ENCODE measurements at places on chromosomes 11 and 22.
A peak's percentile ranks its signal among the peaks of the same experiment; 100 is the strongest.

DNA sequence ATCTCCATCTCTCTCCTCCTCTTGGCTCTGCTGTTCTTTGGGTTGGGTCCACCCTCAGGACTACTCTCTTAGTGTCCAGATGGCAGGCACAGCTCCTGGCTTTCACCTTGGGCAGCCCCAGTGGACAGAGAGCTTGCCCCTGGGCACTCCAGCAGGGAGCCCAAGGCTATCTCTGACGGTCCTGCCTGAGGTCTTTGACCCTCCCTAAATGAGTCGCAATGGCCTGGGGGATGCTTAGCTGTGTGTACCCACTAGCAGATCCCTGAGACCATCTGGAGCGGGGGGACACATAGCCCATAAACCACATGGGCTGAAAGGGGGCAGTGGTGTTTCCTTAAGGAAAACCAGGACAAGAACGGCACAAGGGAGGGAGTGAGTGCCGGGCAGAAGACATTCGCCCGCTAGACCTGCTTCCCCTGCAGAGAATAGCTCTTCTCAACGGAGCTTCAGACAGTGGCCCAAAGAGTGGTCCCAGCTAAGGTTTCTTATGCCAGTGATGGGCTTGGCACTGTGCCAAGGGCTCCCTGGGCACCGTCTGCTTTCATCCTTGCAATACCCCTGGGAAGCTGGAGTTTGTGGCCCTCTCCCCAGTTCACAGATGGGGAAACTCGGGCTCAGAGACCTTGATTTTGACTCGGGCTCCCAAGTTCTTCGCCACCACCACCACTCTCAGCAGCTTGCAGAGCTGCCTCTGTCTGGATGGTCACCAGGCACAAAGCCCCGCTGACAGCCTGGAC lies 53.9 kb upstream of the ANO1 start:
- DNase-seq = no peak

GRCh38 chr11:11491589-11491988 lies 130.2 kb downstream of the GALNT18 start:
- DNase-seq = no peak

- no peak for DNase-seq
Observed at GRCh38 chr11:17887779-17888178, 125.1 kb downstream of the SERGEF start.

DNA sequence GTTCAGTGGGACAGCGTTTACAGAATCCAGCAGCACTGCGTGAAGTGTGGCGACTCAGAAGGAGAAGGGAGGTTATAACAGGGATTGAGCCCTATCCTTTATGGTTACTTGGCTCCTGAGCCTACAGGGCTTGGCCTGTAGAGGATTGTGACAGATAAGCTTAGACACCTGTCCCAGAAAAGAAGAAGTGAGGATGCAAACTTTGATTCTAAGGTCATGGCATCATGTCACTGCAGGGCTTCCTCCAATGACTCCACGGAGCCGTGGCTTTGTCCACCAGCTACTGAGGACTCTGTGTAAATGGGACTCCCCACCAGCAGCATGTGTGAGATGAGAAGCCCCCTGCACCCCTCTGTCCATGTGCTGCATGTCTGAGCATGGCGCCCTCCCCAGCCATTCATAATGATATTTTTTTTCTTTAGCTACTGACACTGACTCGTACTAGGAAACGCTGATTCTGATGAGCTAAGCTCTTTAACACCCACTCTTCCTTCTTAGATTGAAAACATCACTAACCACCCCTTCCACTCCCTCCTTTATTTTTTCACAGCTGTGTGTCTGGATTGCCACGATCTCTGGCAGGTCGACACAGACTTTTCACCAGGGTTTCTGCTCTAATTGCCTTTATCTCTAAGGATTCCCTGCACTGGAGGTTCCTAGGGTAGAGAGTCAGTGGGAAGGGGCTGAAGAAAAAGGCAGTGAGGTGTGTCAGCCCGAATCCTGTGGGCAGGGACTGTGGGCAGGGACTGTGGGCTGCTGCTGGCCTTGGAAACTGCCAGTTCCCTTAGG lies 65.5 kb upstream of the TTC12 start:
- DNase-seq = no peak

- DNase-seq = peak; percentile 77
Observed at GRCh38 chr11:910589-911030, at the start of gene CHID1. Gene CHID1 (minus strand): TSS chr11:910810. CDS start chr11:904816, 5,994 bp downstream.

GRCh38 chr11:23679041-23679440 lies 817.8 kb upstream of the LUZP2 start:
- DNase-seq = no peak

DNA sequence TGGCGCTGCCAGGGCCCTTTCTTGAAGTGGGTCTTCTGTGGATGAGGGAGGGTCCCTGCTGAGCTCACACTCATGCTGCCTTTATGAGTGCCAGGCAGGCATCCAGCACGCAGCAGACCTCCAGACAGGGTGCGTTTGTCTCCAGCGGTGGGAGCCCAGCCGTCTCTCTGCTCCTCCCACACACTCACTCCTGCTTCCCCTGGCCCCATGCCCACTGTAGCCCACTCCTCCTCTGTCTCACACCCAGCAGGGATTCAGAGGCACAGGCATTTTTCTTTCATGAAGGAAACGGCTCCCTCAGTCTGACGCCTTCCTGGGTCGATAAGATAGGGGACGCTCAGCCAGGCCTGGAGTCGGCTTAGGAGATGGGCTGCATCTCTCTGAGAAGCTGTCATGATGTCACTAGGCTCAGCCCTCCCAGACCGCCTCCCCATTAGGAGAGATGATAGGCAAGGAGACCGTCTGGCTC lies 183.9 kb upstream of the NCAM1 start:
- no peak for DNase-seq

DNA sequence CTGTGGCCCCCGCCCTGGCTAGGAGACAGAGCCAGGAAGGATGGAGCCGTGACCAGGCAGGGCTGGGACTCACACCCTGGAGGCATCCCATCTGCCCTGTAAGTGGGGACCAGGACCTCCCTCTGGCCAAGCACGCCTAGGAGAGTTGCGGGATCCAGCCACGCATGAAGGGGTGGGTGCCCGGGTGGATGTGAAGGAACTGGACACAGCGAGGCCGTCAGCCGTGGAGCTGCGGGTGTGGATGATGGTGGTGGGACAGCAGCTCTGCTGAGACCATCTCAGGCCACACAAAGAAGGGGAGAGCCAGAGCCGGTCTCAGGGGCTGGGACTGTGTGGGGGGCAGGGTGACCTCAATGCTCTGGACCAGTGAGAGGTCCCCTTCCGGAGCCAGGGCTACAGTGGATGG lies 746.4 kb downstream of the BRD1 start:
- no peak for DNase-seq

- no peak for DNase-seq
Observed at GRCh38 chr11:61484541-61484940, 24.0 kb upstream of the LRRC10B start.

- DNase-seq = no peak
Observed at GRCh38 chr11:17743026-17743807, 8.6 kb downstream of the KCNC1 start.

DNA sequence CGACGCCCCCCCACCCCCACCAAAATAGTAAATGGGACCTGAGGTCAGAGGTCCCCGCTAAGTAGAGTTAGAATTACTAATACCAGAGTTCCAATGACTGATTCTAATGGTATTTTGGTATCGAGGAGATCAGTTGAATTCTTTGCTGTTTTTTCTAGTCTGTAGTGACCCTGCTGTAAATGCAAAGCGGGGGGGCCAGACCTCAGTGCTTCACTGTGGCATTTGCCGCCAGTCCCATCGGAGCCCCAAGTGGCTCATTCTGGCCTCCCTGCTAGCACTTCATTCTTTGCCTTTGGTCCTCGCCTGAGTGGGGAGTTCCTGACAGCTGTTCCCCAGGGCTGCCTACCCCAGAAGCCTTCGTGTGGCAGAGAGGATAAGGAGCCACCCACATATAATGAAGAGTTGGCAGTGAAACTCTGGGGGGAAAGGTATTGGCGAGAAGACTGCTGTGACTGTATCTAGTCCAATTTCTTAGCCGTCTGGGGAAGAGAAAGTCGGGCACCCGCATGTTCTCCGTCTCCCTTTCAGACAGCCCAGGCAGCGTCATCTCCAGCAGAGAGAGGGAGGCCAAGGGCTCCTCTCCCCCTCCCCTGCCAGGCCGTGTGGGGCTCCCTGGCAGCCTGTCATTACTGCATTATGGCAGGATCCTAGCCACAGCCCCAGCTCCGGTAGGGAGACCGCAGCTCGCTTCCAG lies 19.4 kb upstream of the CABP7 start:
- DNase-seq = no peak

DNA sequence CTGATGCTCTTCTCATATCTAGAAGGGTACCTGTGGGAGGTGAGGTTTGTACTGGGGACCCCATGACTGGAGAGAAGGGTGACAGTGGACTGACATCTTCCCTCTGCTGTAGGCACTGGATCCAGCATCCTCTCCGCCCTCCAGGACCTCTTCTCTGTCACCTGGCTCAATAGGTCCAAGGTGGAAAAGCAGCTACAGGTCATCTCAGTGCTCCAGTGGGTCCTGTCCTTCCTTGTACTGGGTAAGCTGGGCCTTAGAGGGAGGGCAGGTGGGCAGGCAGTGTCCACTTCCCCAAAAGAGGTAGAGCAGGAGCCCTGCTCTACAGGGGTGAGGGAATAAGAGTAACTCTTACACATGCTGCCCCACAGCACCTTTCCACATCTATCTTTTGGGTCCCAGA lies 15.9 kb downstream of the DGAT2 start:
- DNase-seq = no peak

DNA sequence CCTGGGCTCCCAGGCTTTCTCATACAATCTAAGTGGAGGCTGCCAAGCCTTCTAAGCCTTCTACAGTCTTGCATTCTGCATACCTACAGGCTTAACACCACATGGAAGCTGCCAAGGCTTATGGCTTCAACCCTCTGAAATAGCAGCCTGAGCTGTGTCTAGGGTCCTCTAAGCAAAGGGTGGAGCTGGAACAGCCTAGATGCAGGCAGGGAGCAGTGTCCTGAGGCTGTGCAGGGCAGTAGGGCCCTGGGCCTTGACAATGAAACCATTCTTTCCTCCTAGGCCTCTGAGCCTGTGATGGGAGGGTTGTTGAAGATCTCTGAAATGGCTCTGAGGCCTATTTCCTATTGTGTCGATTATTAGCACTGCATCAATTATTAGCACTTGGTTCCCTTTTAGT lies 150.9 kb upstream of the GRK3 start:
- DNase-seq = no peak

DNA sequence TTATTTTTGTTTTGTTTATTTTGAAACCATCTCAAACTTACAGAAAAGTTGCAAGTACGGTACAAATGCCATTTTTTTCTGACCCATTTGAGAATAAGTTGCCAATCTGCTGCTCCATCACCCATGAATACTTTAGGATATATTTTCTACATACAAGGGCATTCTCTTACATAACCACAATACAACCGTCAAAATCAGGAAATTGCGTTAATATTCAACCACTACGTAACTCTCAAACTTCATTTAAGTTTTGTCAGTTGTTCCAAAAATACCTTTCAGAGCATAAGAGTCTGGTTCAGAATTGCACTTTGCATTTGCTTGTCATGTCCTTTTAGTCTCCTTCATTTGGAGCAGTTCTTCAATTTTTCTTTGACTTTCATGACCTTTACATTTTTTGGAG lies 194.3 kb upstream of the BDNF start:
- DNase-seq = no peak

- no peak for DNase-seq
Observed at GRCh38 chr11:79273781-79274180, 167.0 kb downstream of the TENM4 start.

- DNase-seq = no peak
Observed at GRCh38 chr11:74269161-74269811, 42.2 kb downstream of the P4HA3 start.

DNA sequence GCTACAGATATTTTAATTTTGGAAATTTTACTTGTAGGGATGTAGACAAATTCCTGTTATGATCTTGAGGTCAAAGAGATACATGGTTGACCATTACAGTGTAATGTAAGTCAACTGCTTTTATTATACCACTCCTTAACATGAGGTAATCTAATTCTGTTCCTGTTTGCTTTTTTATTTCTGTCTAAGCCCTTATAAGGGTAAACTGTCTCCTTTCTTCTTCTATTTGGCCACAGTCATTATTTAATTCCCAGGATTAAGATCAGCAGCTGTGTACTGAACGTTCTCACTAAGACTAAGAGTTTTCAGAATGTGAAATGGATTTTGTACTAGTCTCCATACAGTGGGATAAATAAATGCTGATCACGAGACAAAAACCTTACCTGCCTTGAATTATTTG lies 32.8 kb downstream of the C2CD3 start:
- no peak for DNase-seq

GRCh38 chr11:64415996-64416728 lies 57.2 kb downstream of the RPS6KA4 start:
- no peak for DNase-seq

DNA sequence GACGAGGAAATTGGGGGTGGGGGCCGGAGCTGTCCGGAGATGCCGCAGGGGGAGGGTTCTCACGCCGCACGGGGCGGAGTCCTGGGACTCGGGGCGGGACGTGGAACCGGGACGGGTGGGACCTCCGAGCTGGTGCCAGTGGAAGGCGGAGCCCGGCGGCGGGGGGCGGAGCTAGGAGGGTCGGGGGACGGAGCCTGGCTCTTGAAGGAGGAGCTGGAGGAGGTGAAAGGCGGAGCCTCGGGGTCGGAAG lies 271 bp downstream of the FKBP2 start:
- peak; percentile 100 for DNase-seq

DNA sequence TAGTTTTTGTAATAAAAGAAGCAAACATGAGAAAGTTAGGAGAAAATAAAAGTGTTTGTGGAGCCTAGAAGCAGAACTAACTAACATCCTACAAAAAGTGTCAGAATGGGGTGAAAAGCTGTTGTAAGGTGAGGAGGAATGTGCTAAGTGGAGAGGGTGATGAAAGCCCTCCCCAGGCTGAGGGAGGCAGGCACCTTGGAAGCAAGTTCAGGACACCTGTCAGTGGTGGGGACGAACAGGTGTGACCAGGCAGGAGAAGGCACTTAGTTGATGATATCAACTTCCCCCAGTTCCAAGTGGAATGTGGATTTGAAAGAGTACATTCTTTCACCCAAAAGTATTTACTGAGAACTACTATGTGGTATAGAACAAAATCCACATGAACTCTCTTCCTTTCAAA lies 18.7 kb upstream of the BMAL1 start:
- no peak for DNase-seq

DNA sequence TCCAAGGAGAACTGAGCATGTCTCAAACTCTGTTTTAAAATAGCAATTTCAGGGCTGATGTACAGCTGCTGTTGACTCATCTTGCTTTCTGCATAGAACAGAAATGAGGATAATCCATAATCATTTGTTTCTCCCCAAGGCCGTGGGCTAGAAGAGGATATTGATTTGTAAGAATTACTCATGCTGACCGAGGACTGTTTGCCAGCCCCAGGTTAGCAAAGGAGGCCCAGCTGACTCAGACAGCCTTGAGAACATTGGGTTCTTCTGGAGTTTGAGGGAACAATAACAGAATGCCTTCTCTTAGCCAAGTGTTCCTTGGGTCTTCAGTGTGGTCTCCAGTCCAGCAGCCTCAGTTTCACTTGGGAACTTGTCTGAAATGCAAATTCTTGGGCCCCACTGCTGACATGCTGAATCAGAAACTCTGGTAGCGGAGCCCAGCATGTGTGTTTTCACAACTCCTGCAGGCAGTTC lies 92.0 kb downstream of the ZC3H12C start:
- no peak for DNase-seq

GRCh38 chr22:43377896-43378704 lies 33.7 kb upstream of the MPPED1 start:
- DNase-seq = no peak

All from T-helper 17 cell (primary cell).